Fibroblast of upper back skin (primary cell): ENCODE measurements at places on chromosomes 2 and 18.

DNA sequence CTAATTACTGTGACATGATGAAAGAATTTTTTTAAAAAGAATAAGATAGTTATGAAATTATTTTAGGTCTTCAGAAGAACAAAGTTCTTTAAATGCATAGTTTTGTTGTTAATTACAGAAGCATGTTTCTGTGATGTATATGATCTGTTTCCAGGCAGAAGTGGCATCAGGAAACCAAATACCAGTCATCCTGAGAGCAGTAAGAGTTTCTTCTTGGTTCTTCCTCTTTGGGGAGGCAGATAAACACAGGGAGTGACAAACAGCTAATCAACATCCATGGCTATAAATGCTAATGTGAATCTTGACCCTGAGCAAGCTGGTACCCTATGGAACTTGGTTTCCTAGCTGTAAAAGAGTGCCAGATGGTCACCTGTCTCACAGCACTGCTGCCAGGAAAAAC is 29.2 kb downstream of the WIPF1 start:
- DNase-seq: no peak

DNA sequence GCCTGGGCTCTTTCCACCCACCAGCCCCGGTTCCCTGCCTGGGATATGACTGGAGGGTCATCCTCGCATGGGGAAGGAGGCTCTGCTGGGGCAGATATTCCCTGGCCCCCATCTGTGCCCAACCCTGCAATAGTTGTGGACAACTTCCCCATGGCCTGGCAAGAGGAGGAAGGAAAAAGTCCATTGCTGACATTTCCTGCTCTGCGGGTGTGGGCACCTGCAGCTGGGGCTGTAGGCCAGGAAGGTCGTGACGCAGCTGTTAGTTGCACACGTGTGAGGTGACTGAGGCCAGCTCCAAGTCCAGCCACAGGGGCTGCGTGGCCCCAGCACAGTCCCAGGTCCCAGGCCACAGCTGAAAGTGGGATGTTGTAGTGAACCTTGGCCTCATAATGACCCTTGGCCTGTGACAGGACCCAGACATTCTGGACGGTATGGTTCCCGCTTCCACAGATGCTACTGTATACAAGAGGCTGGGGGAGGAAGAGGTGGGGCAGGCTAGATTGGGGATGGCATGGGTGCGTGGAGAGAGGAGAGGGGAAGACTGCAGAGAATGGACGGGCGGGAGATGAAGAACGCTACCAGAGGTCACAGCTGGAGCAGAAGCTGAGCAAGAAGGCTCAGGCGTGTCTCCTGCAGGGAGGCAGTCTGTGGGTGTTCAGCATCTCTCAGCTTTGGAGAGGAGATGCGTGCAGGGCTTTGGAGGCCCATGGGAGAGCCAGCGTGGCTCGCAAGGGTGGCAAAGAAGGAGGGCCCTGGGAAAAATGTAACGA is 22.1 kb downstream of the OTOF start:
- DNase-seq: no peak

GRCh38 chr2:188610050-188610444 is 318.4 kb downstream of the GULP1 start:
- DNase-seq: no peak

GRCh38 chr18:22477222-22477621 is 59.5 kb upstream of the CTAGE1 start:
- DNase-seq: no peak

GRCh38 chr2:11398750-11399437 is 54.5 kb upstream of the ROCK2 start:
- DNase-seq: no peak

- no peak for DNase-seq
Observed at GRCh38 chr18:50313873-50314460, 26.5 kb upstream of the CXXC1 start.

DNA sequence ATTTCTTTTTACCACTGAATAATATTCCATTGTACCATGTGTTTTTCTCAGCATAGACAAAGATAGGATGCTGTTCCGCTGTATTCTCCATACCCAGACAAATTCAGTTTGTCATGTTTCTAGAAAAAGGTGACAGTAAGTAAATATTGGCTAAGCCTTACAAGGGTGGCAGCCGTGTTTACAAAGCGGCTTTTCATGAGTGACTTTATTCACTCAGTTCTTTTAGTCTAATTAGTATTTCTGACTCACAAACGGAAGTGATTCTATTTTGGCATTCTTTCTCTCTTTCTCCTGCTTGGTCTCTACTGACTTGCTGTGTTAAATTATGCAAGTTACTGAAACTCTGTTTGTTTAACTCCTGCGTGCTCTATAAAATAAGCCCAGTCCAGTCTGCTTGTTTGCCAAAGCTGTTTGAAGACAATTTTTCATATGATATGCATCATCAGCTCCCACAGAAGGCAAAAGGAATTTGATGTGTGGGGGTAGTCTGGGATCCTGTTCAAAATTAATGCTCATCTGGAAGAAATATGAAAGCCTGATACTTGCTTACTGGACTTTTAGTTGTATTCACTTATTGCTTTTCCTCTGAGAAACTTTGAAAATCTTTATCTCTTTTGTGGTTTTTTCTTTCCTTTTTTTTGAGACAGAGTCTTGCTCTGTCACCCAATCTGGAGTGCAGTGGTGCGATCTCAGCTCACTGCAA is 2.3 kb upstream of the PLEKHH2 start:
- DNase-seq: peak; percentile 93

DNA sequence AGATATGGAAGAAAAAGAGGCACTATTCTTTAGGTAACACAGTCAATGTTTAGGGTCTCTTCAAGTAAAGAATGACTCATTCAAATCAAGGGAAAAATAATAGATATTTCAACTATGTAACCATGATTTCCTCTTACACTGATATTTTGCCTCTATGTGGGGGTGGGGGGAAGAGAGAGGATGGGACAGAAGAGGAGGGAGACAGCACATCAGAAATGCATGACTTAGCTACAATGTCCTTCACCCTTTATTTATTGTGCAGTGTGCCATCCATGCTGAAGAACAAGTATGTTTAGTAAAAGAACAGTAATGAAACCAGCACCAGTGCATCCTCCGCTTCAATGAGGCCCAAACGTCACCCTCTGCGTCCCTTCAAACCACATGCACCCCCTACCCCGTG is 204.8 kb downstream of the HDAC4 start:
- no peak for DNase-seq

GRCh38 chr2:63047321-63048279 is 3.0 kb upstream of the OTX1 start:
- no peak for DNase-seq

- no peak for DNase-seq
Observed at GRCh38 chr2:58308435-58308834, 67.3 kb upstream of the FANCL start.

- peak; percentile 99 for DNase-seq
Observed at GRCh38 chr18:59744271-59744721, 47.1 kb upstream of the CCBE1 start.
